ENCODE measurements at places on chromosomes 7 and 10.

DNA sequence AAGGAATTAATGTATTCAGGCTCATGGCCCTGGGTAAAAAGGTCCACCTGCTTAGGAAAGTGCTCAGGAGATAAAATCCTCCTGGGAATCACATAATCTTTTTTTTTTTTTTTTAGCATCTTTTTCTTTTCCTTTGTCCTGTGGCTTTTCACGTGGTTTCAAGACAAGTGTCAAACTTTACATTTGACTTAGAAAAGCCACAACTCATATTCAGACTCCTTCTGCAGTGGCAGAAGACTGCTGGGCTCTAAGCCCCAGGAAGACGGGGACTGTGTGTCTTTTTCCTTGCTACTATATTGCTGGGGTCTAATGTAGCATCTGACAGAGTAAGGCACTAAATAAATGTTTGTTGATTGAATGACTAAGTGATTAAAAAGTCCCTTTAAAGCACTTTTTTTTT lies 127.5 kb upstream of the ANKRD1 start:
- peak; percentile 11 for DNase-seq

DNA sequence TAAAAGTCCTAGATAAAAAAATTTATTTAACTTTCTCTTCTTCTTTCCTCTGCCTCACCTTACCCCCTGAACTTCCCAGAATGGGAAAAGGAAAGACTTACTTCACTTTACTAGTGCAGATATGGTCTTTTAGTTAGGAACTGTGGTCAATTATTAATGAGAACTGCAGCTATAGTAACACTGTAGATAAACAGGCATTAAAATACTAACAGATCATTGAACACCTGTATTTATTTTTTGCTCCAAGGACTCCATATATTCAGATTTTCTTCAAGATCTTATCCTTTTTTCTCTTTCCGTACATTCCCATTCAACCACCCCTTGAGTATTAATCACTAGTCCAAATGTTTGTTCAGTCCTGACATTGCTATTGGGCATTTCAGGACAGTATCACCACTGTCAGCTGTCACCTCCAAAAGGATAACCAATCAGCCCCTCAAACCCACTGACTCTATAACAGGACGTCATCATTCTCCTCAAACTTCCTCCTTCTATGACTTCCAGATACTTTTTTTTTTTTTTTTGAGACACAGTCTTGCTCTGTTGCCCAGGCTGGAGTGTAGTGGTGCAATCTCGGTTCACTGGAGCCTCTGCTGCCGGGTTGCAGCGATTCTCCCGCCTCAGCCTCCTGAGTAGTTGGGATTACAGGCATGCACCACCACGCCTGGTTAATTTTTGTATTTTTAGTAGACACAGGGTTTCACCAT lies 4.2 kb downstream of the CPVL start:
- DNase-seq, result no peak

GRCh38 chr7:39272111-39272510 lies 294.1 kb upstream of the YAE1 start:
- no peak for DNase-seq

DNA sequence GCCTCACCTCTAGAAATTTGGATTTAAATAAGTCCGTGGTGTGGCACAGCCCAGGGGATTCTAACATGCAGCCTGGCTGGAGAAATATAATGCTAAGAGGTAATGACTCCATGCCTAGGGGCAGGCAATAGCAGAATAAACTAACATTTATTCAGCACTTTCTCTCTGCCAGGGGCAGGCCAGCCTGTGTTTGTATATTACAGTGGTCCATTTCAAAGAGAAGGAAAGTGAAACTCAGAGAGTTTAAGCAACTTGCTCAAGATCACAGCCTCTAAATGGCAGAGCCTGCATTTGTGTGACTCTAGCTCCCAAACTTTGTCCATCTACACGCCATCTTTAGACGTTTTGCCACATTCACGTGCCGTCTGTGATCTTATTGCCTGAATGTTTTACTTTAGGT lies 6.7 kb upstream of the LRRC18 start:
- no peak for DNase-seq
